SJCRH30 (cell line): ENCODE measurements at places on chromosomes 16 and 17. TPM values are rescaled to one million over a fixed set of nuclear protein-coding genes. Genes with fewer than 3 reads are reported as not detected.

DNA sequence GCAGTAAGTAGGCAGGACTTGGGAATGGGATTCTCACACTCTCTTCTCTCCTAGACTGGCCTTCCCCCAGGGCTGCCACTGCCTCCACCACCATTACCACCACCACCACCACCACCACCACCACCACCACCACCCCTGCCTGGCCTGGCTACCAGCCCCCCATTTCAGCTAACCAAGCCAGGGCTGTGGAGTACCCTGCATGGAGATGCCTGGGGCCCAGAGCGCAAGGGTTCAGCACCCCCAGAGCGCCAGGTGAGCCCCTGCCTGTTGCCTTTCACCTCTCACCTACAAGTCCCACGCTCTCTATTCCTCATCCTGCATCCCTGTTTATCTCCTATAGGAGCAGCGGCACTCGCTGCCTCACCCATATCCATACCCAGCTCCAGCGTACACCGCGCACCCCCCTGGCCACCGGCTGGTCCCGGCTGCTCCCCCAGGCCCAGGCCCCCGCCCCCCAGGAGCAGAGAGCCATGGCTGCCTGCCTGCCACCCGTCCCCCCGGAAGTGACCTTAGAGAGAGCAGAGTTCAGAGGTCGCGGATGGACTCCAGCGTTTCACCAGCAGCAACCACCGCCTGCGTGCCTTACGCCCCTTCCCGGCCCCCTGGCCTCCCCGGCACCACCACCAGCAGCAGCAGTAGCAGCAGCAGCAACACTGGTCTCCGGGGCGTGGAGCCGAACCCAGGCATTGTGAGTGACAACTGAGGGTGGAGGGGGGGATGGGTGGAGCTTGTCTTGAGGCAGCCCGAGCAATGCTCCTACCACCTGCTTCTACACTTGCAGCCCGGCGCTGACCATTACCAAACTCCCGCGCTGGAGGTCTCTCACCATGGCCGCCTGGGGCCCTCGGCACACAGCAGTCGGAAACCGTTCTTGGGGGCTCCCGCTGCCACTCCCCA lies 7.9 kb upstream of the TMEM88 start:
- DNase-seq: no peak

DNA sequence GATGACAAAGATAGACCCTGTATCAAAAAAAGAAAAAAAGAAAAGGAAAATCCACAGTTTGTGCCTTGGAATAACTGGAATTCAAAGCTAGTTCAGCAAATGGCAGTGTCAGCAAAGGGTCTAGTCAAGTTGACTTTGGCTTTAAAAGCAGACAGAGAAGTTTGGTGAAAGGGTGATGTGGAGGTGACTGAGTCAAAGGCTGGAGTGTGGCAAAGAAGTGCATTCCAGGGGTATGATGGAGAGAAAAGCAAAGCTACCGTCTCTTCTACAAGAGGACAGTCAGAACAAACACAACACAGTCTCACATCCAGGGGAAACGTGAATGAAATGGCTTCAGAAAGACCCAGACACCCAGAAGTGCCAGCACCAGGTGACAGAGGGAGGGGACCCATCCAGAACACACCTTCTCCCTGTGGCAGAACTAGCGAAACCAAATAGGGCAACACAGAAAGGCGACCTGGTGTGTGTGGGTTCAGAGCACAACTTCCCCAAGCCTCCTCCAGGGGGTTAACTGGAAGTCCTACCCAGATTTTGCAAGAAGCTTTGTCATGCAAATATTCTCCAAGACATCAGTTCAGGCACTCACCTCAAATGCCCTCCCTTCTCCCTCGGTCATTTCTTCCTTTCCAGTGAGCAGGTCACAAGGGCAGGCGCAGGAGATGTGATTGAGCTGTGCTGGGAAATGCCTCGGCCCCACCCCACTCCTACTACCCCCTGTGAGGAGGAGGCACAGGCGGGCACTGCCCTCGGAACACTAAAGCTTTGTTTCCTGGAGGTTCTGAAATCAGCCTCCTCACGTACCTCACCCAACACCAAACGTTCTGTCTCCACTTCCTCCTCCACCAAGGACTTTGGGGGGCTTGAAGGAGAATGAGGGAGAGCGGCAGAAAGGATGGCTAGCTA lies 481.9 kb downstream of the SOX9 start:
- no peak for DNase-seq

- no peak for DNase-seq
Observed at GRCh38 chr16:27273670-27274423, 5.3 kb upstream of the NSMCE1 start.

- peak; percentile 20 for DNase-seq
Observed at GRCh38 chr17:83177611-83178532, 98.5 kb downstream of the METRNL start.

DNA sequence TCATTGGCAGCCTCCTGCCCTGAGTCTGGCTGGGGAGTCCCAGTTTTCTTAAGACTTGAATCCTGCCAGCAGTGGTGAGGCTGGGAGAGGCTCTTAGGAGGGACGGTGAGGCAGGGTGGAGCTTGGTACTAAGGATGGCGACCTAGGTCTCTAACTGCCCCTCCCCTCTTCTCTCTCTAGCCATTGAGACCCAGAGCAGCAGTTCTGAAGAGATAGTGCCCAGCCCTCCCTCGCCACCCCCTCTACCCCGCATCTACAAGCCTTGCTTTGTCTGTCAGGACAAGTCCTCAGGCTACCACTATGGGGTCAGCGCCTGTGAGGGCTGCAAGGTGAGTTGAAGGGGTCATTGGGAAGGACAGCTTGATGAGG lies 16.4 kb downstream of the GJD3 start:
- no peak for DNase-seq

- no peak for DNase-seq
Observed at GRCh38 chr16:84986102-84986501, 25.2 kb downstream of the ZDHHC7 start.

DNA sequence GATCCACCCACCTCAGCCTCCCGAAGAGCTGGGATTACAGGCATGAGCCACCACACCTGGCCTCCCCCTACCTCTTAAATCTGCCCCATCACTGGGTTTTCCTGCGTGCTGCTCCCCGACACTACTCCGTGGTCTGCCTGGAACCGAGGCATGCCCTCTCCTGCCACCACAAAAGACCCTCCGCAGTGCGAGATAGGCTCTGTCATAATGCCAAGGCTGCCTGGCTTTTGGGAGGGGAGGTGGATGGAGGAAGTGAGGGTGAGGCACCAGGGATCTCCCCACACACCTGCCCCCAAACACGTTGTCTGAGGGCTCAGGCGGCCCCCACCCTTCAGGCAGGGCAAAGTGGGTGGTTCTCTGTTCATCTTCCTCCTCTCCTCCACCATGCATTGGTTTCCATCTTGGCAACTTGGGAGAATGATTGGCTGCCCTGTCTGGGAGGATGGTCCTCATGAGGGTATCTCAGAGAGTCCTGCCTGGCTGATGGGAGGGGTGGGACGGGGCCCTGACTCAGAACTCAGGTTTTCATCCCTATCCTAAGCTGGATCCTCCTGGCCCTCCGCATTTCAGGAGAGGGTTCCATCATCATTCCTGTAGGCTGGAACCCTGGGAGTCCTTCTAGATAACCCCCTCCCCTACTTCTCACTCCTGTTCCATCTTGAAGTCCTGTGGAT lies 23.2 kb downstream of the IGFBP4 start:
- no peak for DNase-seq

DNA sequence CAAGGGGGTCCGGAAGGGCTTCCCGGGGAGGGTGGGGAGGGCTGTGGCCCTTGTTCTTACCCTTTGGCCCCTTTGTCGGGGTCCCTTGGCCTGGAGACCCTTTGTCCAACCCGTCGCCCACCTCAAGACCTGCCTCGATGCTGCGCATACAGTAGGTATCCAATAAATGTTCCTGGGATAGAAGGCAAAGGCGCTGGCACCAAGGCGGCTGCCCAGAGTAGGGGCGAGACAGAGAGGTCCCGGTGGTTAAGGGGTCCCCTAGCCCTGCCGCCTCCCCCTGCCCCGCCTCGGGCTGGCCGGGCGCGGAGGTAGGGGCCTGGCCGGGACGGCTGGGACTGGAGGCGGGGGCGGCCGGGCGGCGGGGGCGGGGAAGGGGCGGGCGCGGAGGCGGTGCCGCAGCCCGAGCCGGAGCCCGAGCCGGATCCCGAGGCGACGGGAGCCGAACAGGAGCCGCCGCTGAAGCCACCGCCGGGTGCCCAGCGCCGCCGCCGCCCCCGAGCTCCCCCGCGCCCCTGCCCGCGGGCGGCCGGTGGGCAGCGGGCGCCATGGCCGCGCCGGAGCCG lies at the start of gene NHERF2:
TSS of gene NHERF2 (plus strand) at position 442 of the 563 bp plus-strand sequence. CDS start at position 546, 104 bp downstream.
- no peak for DNase-seq

GRCh38 chr17:10294180-10294579 lies 78.6 kb downstream of the MYH13 start:
- no peak for DNase-seq

The CNTROB gene
- total RNA-seq: 27.5 and 29.8 TPM in 2 replicates

The KRTAP1-1 gene
- not detected in 2 replicates for total RNA-seq

DNA sequence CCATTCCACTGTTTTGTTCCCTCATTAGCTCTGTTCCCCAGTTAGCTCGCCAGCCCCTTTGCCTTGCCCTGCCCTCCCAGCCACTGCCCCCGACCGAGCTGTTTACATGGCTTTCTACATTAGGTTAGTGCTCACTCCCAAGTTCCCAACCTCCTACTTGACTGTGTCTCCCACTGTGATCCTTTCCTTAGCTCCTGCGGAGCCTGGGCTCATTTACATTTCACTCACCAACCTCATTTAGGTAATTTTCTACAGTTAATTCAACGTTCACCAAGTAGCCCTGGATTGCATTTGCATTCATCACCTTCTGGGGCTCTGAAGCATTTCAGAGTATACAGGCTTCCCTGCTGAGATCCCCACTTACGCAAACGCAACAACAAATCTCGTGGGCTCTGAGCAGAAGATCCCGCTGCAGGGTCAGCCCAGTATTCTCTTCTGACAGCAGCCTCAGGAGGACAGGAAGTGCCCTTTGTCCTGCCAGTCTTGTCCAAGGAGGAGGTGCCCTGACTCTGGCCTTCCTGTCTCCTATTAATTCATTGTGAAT lies 325.8 kb upstream of the CCL2 start:
- DNase-seq: no peak

DNA sequence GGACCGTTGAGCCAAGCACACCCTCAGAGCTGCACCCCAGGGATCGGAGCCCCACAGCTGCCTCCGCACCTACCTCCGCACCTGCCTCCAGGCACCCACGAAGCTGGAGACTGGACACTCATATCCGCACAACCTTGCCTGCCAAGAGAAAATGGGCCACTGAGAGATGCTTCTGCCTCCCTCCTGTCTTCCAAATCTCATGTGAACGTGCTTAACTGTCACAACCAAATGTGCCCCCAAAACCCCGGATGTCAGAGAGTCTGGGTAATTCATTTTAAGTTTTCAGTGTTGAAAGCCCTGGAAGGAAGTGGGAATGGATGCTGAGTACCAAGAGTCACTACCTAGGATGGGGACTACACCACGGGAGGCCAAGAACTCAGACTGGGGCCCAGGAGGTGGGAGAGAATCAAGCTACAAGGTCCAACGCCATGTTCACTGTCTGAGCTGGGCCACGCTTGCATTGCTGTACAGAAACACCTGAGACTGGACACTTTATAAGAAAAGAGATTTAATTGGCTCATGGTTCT lies 49.5 kb upstream of the MEAK7 start:
- no peak for DNase-seq

The RHBDL1 gene
- 0.94 and 2.5 TPM in 2 replicates for total RNA-seq

The KRT33B gene
- total RNA-seq: not detected in 2 replicates

GRCh38 chr16:31250782-31251384 lies 8.9 kb upstream of the ITGAM start:
- no peak for DNase-seq

DNA sequence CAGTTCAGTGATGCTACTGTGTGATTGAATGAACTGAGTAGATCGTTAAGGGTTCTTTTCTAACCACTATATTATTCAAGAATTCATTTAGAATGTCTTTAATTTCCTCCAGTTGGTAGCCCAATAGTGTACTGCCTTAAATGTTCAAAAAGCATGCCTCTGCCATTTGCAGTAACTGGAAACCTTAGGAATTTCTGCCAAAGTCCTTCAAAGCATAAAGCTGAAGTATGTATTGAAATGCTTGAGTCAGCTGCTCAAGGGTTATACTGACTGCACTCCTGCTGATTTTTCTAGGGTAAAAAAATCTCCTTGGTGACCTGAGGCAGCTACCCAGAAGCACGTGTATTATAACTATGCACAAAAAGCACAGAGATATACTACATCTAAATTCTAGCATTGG lies 56.5 kb downstream of the SNTB2 start:
- DNase-seq: no peak

DNA sequence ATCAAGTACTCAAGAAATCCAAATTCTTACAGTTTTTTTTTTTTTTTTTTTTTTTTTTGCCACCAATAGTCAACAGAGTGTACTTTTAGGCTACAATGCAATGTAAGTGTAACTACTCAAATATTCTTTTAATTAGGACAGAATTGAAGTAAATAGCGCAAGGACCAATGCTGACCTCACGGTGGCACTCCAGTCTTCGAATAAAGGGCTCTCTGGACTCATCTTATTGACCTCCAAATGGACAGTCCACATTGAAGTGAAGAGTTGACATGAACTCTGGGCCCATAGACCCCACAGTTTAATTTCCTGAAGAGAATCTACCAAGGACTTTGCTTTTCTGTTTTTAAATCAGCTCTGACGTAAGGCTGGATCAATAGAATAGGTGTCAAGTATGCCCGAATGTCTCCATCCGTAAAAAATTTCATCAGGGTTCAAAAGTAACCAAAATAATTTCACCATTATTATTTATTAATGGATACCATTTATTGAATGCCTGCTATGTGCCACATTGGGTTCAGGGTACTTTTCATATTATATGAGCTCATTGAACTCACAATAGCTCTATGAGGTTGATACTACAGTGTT lies 7.3 kb upstream of the DDX52 start:
- peak; percentile 42 for DNase-seq

GRCh38 chr16:89297910-89298545 lies 80.5 kb downstream of the ZNF778 start:
- no peak for DNase-seq

DNA sequence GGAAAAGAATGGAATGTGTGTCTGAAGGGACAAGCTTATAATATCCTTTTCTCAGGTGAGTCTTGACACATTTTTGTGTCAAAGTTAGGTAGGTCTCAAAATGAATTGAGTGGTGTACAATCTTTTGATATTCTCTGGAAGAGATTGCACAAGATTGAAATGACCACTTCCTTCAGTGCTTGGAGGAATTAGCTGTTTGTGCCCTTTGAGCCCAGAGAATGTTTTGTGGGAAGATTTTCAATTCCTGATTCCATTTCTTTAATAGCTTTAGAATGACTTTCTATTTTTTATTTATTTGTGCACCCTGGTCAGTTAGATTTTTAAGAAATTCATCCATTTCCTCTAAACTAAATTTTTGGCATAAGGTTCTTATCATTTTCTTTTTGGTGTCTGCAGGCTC lies 1.6 kb upstream of the CCL13 start:
- no peak for DNase-seq

The NLGN2 gene
- 5.0 and 6.8 TPM in 2 replicates for total RNA-seq

The CLEC18A gene
- 0.12 and 0.30 TPM in 2 replicates for total RNA-seq

GRCh38 chr17:59124665-59125064 lies 18.0 kb upstream of the TRIM37 start:
- no peak for DNase-seq

The HIC1 gene
- total RNA-seq: 0.13 and 0.18 TPM in 2 replicates
